ENCODE measurements at places on chromosomes 5 and 9.

- no peak for DNase-seq
Observed at GRCh38 chr5:9670371-9670770, 40.2 kb upstream of the TAS2R1 start.

DNA sequence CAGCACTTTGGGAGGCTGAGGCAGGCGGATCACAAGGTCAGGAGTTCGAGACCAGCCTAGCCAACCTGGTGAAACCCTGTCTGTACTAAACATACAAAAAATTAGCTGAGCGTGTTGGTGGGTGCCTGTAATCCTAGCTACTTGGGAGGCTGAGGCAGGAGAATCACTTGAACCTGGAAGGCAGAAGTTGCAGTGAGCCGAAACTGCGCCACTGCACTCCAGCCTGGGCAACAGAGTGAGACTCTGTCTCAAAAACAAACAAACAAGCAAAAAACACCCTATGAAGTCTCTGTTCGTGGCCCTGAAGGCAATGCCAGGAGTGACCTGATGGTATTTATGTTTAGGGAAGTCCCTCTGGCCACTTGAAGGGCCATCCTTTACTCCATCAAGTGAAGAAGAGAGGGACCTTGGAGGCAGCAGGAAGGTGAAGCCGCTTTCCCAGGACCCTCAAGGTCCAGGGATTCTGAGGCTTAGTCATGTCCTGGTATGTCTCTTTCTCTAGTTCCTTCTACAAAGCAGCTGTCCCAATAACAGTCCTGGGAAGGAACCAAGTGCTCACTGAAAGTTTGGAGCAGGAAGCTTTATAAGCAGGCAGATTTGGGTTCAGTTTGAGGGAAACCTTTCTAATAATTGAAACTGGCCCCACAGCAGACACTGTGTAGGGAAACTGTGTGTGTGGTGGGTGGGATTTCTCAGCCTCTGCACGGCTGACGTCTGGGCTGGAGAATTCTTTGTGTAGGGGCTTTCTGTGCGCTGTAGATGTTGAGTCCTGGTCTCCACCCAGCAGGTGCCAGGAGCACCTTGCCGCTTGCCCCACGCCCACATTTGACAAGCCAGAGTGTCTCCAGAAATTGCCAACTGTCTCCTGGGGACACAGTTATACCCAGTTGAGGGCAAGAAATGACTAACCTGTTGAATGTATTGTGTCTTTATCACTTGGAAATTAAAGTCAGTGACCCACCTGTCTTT is 12.5 kb downstream of the PHF2 start:
- no peak for DNase-seq

DNA sequence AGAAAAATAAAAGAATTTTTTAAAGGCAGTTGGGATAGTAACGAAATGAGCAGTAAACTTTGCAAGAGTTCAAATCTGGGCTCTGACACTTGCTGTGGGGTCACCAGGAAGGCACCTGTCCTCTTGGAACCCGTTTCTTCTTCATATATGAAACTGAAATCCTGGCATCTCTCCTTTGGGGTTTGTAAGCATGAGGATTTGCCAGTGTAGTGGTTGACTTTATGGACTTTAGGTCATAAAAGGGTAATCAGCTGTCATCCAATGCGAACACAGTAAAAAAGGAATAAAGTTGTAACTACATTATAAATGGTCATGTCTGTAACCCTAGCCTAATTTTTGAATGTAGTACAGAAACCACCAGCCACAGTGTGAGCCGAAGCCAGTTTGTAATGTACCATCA is 1.3 kb downstream of the RAB14 start:
- no peak for DNase-seq

DNA sequence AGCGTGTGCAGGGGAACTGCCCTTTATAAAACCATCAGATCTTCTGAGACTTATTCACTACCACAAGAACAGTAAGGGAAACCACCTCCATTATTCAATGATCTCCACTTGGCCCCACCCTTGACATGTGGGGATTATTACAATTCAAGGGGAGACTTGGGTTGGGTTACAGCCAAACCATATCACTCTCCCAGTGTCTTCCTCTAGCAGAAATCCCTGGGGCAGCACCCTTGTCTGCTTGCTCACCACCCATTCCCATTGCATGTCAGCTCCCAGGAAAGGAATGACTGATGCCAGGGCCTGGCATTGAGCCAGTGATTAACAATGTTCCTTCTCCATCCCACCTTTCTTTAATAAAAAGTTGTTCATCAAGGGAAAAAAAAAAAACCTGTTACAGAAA is 199.0 kb downstream of the IRX1 start:
- DNase-seq, result no peak

DNA sequence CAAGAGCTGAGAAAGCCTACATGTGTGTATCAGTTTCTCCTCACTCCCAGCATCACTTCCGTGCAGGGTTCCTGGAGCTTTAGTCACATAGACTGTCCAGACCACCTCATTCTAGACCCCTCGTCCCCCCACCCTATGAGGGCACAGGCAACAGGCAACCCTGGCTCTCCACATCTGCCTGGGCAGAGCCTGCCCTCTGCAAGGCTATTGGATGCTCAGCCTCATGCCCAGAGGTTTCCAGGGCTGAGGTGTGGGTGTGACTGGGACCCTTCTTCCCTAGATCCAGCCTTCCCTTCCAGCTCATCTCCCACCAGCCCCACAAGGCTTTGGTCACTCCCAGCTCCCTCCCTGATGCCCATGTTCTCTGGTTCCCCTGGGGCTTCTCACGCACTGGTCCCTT is 161.4 kb downstream of the PAX5 start:
- DNase-seq, result no peak

GRCh38 chr9:90970608-90971007 is 169.0 kb downstream of the SYK start:
- DNase-seq, result no peak

DNA sequence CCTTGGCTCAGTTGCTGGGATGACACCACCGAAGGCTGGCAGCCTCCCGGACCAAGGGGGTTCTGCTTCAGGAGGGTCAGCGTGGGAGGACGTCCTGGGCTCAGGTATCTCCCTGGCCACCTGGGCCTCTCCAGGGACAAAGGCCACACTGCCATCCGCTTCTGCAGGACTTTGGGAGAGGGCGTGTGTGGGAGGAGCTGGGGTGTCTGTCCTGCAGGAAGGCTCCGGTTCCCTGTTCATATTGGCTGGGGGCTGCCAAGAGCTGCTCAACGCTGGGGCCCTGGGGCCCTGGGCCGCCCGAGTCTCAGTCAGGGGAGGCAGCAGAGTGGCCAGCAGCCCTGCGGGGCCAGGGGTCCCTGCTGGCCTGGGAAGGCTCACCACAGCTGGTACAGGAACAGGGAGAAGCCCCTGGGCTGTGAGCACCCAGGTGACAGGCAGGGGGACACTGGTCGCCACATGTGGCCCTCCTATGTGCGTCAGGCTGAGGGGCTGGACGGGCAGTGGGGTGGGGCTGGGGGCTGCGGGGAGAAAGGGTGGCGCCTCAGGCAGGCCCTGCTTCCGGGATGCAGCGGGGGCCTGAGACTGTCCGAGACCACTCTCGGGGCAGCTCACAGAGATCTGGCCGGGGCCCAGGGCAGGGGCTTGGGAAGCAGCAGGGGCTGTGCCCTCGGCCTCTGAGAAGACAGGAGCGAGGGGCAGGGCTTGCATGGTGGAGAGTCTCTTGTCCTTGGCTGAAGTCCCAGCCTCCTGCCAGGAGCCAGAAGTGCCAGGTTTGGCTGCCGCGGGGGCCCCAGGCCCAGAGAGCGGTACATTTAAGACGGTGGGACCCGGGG is 4.9 kb upstream of the CARD9 start:
- DNase-seq, result no peak

DNA sequence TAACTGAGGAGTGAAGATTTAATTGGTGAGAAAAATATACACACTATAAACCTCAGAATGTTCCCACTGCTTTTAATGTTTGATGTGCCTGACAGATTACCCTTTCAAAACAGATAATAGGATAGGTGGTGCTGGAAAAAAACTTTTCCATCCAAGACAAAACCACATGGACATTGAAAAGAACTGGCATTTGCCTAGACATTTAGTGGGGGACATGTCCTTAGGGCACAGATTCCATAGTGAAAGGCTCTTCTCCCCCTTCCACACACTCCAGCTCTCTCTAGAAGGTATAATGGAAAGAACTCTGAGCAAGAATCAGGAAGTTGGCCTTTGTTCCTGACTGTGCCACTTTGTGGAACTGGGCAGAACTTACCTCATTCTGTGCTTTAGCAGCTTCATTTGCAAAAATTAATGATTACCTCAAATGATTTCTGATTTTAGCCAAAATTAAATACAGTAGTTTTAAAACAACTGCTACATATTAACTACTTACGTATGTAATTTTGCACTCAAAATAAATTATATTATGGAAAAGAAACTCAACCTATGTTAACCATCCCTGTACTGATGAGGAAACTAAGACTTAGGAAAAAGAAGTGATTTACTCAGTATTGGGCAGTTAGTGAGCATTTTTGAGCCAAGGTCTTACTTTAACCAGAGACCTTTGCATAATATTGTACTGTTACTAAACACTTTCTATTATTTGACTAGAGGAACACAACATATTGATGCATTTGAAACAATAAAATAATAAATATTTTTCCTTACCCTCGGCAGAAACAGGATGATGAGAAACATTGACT is 43.3 kb downstream of the TMC1 start:
- DNase-seq, result no peak

DNA sequence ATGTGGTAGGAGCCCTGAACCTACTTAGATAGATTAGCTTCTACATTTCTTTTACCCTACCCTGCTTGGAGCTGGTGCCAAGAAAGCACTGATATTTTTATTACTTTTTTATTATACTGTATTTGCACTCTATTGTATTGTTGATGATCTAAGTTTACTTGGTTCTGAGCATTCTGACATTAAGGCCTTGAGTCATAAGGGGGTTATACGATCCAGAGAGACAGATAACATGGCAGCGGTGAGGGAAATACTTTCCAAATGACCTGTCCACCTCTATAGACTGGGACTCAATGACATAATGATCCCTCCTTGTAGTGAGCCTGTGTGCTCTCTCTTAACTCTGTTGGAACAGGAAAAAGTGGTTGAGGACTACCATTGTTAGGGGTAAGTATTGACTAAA is 176.3 kb downstream of the MAN2A1 start:
- no peak for DNase-seq

GRCh38 chr5:108798513-108799265 is 51.0 kb downstream of the FER start:
- DNase-seq, result no peak

DNA sequence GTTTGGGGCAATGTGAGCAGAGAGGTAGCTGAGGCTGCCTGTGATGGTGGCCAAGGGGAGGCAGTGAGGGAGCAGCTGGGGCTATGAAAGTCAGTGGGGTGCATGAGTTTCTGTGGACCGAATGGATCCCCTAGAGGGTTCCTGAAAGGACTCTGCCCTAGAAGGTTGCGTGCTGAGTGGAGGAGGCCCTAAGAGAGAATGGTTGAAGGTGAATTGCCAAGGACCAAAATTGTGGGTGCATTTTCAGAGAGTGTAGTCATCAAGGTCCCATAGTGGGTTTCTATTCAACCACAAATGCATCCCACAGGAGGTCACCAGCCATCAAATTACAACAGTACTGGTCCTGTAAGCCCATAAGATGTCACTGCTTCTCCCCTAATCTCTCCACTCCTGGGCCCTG is 298.3 kb downstream of the CDK5RAP2 start:
- no peak for DNase-seq

DNA sequence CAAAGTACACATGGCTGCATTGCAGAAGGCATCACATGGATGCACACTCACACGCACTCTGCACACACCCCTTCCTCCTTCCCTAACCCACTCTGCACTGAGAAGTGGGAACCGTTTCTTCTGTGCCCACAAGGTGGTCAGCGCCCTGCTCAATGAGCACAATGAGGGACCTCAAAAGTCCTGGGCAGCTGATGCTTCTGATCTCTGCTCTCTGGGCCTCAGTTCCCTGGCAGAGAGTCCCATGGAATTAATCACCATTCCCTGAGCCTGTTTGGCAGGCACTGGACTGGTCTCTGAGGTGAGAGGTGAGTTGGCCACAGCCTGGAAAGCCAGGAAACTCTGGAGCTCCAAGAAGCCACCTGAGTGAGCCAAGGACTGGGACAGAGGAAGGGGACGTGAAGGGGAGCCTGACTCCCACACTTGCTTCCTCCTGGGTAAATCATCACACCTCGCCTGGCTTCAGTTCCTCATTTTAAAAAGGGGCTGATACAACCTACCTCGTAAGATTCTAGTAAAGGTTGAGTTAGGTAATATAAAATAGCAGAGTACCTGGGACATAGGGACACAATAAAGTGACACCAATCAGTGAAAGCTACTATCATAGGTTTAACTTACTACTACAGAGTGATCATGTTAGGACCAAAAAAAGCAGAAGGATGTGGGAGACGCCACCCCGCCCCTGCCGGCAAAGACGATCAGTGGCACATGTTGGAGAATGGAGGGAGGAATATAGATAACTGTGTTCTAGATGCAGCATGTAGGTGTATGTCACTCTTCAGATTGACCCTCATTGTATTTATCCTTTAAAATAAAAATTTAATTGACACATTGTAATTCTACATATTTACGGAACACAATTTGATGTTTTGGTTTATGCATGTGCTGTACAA is 21.1 kb upstream of the IGFBPL1 start:
- no peak for DNase-seq

GRCh38 chr9:121326130-121326838 is 43.8 kb downstream of the STOM start:
- no peak for DNase-seq

- DNase-seq, result peak; percentile 71
Observed at GRCh38 chr9:89372230-89372816, 54.0 kb downstream of the SECISBP2 start.

- DNase-seq, result no peak
Observed at GRCh38 chr5:43412156-43412555, at the start of gene CCL28. Gene CCL28, minus strand, starts transcription at chr5:43412391. Its CDS starts 75 bp downstream, at chr5:43412316.

- DNase-seq, result no peak
Observed at GRCh38 chr5:135437796-135438560, 9.2 kb downstream of the DCANP1 start.

DNA sequence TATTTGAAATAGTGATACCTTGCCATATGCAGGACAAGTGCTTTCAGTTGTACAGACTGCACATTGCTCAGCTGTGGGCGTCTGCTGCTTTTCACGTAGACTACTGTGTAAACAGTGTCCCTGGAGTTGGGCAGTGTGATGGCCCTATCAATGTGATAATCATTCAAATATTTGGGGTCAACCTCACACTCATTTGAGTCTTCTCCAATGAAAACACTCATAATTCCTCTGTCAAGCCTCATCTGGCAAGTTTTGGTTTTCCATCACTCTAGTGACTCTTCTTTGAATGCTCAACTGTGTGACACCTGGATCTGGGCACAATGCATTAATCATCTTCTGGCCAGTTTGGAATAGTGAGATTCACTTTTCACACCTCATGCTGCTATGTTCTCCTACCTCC is 64.4 kb downstream of the UGCG start:
- DNase-seq, result no peak

GRCh38 chr5:148760945-148761638 is 65.3 kb upstream of the ADRB2 start:
- DNase-seq, result no peak
